ENCODE measurements at places on chromosomes 4 and X.

DNA sequence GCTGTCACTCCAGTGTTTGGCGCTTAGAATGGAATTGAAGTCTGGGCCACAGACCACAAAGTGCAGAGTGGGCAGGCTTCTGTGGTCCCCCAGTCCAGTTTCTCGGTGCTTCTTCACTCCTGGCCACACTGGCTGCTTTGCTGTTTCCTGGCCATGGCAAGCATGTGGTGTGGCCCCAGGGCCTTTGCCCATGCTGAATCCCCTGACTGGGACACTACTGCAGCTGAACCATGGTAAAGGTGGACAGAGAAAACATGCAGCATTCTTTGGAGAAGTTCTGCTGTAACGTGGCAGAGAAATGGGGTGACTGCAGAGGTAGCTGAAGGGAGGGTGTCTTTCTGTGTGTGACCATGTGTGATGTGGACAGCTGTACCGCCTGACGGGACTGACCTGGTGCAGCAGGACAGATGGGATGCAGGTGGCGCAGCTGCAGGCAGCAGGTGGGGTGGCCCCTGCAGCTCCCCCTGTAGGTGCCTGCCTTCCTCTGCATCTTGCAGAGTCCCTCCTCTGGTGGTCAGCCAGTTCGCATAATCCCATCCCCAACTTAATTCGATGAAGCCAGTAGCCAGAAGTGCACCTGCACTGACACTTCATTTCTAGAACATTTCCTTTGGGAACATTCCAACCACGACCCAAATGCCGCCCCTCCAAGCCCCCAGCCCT lies 13.2 kb upstream of the S100P start:
- DNase-seq: no peak

GRCh38 chrX:9882669-9883446 lies 84.3 kb upstream of the CLDN34 start:
- DNase-seq: peak; percentile 34

GRCh38 chrX:9231491-9231890 lies 197.6 kb upstream of the FAM9B start:
- DNase-seq: no peak

DNA sequence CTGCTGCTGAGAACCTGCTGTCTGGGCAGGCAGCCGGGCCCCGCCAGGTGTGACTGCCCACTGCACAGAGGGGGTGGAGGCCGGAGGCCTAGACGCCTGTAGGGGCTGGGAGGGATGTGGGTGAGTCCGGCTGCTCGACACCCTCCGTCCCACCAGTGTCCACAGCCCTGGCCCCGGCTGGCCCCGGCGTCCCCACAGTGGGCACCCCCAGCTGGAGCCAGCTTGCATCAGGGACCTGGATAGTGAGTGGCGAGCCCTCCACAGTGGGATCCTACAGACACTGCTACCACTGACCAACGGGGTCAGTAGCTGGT lies 34.7 kb upstream of the SPON2 start:
- no peak for DNase-seq

GRCh38 chr4:78656968-78657445 lies 105.4 kb downstream of the ANXA3 start:
- no peak for DNase-seq

DNA sequence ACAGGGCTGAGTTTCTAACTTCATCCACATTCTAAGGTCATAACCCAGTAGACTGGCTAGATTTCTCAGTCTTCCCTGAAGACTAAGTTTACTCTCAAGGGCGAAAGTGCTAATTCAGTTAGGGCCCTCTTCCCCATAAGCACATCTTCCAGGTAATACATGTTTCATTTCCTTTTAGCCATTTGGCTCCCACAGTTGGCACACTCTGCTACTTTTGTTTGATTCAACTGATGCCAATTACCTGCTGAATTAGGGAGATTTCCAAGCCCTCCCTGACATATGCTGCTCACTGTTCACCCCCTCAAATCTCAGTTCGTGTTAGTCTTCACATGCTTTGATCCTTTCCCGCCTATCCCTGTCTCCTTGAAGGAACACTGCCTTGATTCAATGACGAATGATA lies 17.0 kb upstream of the WDR17 start:
- DNase-seq: no peak

GRCh38 chr4:76270244-76271175 lies 19.0 kb downstream of the FAM47E start:
- no peak for DNase-seq

GRCh38 chrX:70433848-70434351 lies 10.7 kb upstream of the DLG3 start:
- peak; percentile 85 for DNase-seq

- DNase-seq: no peak
These were observed 2.2 kb downstream of the N4BP2 start for GRCh38 chr4:40058854-40059253.

DNA sequence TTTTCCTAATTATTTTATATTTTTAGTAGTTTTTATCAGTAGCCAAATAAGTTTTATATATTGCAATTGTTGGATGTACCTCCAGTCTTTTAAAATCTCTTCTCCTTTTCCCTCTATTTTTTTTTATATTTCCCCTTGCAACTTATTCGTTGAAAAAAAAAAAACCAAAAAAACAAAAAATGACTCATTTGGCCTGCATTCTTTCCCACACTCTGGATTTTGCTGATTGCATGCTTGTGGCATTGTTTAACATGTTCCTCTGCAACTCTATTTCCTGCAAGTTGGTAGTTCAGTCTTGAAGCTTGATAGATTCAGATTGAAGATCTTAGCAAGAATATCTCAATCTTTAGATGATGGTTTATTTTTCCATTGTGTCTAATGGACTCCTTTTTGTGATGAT lies 260.6 kb upstream of the BOD1L1 start:
- DNase-seq: no peak

GRCh38 chr4:185280608-185281007 lies 71.2 kb downstream of the SNX25 start:
- no peak for DNase-seq

GRCh38 chr4:133162941-133163340 lies 13.8 kb downstream of the PCDH10 start:
- DNase-seq: no peak

DNA sequence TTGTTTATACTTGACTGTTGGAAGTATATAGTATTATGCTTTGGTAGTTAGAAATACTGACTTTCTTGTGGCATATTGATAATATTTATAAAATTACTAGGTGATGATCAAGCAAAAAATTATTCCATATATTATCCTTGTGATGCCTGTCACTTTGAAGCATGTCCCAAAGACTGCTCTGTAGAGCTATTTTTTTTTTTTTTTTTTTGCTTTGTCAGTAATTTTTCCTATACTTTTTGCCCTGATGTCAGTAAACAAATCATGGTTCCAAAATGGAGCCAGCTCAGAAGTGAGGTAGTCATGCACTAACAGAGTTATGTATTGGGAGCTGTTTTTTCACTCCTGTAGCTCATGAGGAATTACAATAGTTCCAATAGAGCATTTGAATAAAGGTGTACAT lies 11.2 kb downstream of the WWC2 start:
- DNase-seq: no peak

DNA sequence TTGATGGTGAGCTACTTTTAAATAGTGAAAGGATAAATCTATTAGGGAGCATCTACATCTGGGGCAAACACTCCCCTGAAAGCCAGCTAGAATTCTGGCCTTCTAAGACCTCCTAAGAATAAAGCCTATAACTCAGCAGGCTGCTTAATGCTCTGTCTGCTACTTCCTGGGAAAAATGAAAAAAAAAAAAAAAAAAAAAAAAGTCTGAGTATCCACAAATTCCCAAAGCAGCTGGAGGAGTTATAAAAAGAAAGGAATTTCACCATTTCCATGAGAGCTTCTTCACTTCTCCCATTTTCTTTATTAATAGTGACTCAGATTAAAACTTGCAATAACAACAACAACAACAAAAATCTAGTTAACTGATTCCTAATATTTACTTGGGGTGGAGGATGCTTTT lies 511.2 kb downstream of the INPP4B start:
- no peak for DNase-seq

All from ecto neural progenitor cell (in vitro differentiated cells).